Adrenal gland (tissue), 19 donors: ENCODE measurements at places on chromosomes 12 and 14.

DNA sequence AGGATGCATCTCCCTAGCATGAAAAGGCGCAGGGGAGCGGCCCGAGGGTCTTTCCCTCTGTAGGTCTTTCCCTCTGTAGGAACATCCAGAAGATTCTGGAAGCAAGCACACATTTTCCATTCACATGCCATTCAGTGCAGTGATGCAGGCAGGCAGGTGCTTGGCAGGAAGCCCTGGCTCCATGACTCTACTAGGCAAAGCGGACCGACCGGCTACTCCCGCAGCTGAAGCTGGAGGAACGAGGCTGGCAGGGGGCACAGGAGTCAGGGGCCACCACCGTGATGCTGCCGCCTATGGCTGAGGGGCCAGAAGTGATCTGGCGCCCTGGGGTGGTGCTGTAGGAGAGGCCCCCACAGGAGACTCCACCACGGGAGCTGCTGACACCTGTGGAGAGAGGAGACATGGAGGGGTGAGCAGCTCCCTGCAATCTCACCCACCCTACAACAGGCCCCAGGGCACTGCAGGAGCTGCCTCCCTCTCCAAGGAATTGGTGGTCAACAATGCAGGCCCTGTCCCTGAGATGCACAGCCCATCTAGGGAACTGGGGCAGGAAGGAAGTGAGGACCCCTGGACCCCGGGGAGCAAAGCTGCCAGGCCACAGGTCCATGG lies 6.5 kb downstream of the KRT85 start:
- DNase-seq = no peak

- no peak for DNase-seq
Measured at GRCh38 chr14:54572316-54572715, 5.4 kb downstream of the SAMD4A start.

GRCh38 chr14:93734086-93734822 lies 54.0 kb downstream of the PRIMA1 start:
- DNase-seq = no peak

GRCh38 chr12:89710873-89711750 lies 2.5 kb upstream of the ATP2B1 start:
- no peak for DNase-seq

GRCh38 chr12:59077575-59078426 lies 157.5 kb upstream of the LRIG3 start:
- DNase-seq = no peak
